ENCODE measurements at places on chromosomes 12 and 14. TPM values are rescaled to one million over a fixed set of nuclear protein-coding genes. Genes with fewer than 3 reads are reported as not detected.

GRCh38 chr12:82756303-82756702 lies 69.6 kb downstream of the TMTC2 start:
- no peak for DNase-seq
- no peak overlapping the region for H3K27ac ChIP-seq
- no peaks in the 10 kb centered on the region for H3K36me3 ChIP-seq
- no peaks in the 10 kb centered on the region for H3K4me1 ChIP-seq
- H3K27me3 ChIP-seq: no peaks in the 10 kb centered on the region

DNA sequence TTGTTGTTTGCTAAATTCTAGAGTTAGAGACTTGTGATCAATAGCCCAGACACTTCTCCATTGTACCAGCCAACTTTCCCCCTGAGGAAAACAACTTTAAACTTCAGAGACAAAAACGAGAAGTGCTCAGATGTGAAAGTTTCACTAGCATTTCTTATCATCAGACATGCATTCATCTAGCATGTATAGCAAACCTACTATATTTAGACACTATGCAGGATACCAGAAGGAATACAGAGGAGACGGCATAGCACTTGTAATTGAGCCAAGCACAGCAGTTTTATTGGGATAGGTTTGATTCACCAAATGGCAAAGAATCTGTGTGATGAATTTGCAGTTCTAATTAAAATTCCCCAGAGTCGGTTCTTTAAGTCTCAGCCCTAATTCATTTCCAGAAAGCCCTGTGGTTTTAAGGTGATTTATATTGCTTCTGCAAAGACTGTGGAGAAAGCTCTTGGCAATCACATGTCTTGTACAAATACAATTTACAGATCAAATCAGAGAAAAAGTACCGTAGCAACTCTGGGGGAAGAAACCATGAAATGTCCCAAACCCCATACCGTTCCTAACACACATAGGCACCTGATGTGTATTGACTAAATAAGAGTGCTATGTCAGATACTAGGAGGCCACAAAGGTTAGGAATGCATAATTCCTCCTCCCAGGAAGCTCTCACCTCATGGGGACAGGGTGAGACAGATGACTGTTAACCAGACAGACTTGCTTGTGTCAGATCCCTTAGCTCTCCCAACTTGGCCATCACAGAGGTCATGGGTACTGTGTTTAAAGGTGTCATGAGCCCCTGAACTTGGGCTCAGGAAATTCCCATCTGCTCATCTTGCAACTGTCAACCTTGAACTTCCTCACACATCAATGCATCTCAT lies 69.6 kb upstream of the KRAS start:
- H3K4me3 ChIP-seq: peak overlapping the region; percentile 24
- peaks cover 52% of the 10 kb centered on the region for H3K4me1 ChIP-seq
- no peak for DNase-seq
- no peaks in the 10 kb centered on the region for H3K36me3 ChIP-seq
- H3K27ac ChIP-seq: peak overlapping the region; percentile 50

- peaks cover 17% of the 10 kb centered on the region for H3K4me1 ChIP-seq
- peaks cover 24% of the 10 kb centered on the region for H3K27me3 ChIP-seq
- DNase-seq: no peak
- H3K4me3 ChIP-seq: no peak overlapping the region
- H3K36me3 ChIP-seq: no peaks in the 10 kb centered on the region
These were observed 77.4 kb downstream of the BBS10 start for GRCh38 chr12:76270657-76271358.

- no peak overlapping the region for H3K4me3 ChIP-seq
- H3K36me3 ChIP-seq: no peaks in the 10 kb centered on the region
- no peaks in the 10 kb centered on the region for H3K4me1 ChIP-seq
- no peak overlapping the region for H3K27ac ChIP-seq
These were observed 158.6 kb downstream of the PAX9 start for GRCh38 chr14:36820111-36820709.

GRCh38 chr12:46214668-46215436 lies 54.0 kb downstream of the SLC38A1 start:
- no peaks in the 10 kb centered on the region for H3K27me3 ChIP-seq
- H3K4me3 ChIP-seq: peak overlapping the region; percentile 72
- peaks cover 87% of the 10 kb centered on the region for H3K36me3 ChIP-seq
- peaks cover 95% of the 10 kb centered on the region for H3K4me1 ChIP-seq

- peaks cover 15% of the 10 kb centered on the region for H3K4me1 ChIP-seq
- H3K27me3 ChIP-seq: no peaks in the 10 kb centered on the region
- no peak for DNase-seq
- H3K4me3 ChIP-seq: no peak overlapping the region
- no peaks in the 10 kb centered on the region for H3K36me3 ChIP-seq
These were observed 185.0 kb downstream of the DPF3 start for GRCh38 chr14:72708708-72709475.

DNA sequence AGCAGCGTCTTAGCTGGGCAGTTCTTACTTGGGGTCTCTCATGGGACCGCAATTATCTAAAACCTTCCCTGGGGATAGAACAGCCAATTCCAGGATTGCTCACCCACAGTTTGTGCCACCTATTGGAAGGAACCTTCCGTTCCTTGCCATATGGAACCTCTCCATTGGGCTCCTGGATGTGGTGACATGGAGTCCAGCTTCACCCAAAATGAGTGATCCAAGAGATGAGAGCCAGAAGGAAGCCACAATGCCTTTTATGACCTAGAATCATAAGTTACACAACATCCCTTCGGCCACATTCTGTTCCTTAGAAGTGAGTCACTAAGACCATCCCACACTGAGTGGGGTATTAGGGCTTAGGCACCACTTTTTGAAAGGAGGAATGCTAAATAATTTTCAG lies 164.4 kb downstream of the FBXL14 start:
- no peaks in the 10 kb centered on the region for H3K4me1 ChIP-seq
- H3K36me3 ChIP-seq: no peaks in the 10 kb centered on the region
- DNase-seq: no peak
- H3K27ac ChIP-seq: no peak overlapping the region

- H3K4me1 ChIP-seq: peaks cover 31% of the 10 kb centered on the region
- no peak overlapping the region for H3K4me3 ChIP-seq
- H3K27ac ChIP-seq: peak overlapping the region; percentile 47
These were observed 25.2 kb downstream of the ARHGAP5 start for GRCh38 chr14:32102152-32102787.

GRCh38 chr12:59646636-59647035 lies 50.8 kb downstream of the SLC16A7 start:
- H3K36me3 ChIP-seq: peaks cover 68% of the 10 kb centered on the region
- DNase-seq: no peak
- no peaks in the 10 kb centered on the region for H3K27me3 ChIP-seq
- H3K4me1 ChIP-seq: peaks cover 31% of the 10 kb centered on the region
- H3K4me3 ChIP-seq: no peak overlapping the region

DNA sequence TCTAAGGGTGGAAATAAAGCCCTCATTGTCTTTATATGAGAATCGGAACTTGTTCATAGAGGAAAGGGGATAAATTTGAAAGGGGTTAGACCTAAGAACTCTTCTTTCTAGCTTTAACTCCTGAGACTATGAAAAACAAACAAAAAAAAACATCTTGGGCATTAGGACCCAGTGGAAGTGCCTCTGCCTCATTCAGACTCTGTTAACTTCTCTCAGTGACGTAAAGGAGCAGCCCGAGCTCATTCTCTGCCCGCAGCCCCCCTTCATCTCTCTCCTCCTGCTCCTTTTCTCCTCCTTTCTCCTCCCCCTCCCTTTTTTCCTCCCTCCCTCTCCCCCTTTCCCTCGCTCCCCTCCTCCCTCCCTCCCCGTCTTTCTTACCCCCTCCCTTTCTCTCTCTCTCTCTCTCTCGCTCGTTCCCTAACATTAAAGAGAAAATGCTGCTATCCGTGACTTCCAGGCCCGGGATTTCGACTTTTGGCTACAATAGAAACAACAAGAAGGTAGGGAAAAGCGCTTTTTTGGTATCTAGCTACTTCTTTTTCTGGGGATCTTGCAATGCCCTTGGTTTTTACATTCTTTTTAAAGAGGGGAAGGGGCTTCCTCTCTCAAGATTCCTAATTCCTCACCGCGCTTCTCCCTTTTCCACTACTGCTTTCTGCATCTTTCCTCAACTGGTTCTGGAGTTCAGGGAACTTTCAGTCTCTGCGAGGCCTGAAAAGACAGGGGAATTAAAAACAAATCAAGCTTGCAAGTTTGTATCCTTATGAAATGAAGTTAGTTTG lies at the start of gene RBMS2:
RBMS2 (plus strand) TSS at position 231 of the 782 bp plus-strand sequence; CDS start at position 435, 204 bp downstream.
- no peaks in the 10 kb centered on the region for H3K36me3 ChIP-seq
- peak within 1 kb of the TSS; percentile 80 for H3K27ac ChIP-seq
- no peaks in the 10 kb centered on the region for H3K27me3 ChIP-seq

DNA sequence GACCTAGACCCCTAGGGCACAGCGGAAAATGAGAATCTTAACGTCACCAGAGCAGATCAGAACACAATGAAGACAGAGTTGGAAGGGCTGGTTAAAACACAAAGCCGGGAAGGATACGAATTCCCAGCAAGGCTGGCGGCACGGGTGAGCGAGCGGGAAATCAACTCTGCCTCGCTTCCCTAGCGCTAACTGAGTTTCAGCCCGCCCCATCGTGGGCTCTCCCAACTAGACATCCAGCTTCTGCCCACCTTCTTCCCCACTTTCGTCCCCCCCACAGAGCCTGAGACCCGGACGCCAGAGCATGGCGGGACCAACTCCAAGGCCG lies 377 bp downstream of the CCNT1 start:
- H3K27ac ChIP-seq: peak overlapping the region; percentile 99
- DNase-seq: no peak
- H3K4me3 ChIP-seq: peak overlapping the region; percentile 97
- no peaks in the 10 kb centered on the region for H3K27me3 ChIP-seq
- peaks cover 55% of the 10 kb centered on the region for H3K36me3 ChIP-seq

GRCh38 chr12:52870361-52871290 lies 21.8 kb upstream of the KRT78 start:
- H3K27me3 ChIP-seq: no peaks in the 10 kb centered on the region
- peaks cover 25% of the 10 kb centered on the region for H3K4me1 ChIP-seq
- no peak overlapping the region for H3K27ac ChIP-seq
- no peak overlapping the region for H3K4me3 ChIP-seq

DNA sequence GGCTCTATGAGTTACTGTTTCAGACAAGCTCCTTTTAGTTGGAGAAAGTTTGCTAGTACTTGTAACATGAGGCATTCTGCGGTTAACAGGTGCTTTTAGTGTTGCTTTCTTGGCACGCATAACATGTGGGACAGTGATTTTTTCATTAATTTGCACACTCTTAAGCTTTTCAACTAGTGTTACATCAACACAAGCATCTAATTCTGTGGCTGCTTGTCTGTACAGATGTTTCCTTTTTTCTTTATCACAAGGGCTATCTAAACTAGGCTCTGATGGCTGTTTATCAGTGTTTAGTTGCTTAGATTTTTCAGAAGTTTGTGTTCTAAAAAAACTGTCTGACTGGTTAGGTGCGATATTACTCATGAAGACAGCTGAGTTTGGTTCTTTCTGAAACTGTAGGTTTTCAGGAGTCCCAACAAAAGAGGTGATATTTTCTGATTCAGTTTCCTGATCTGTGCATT lies 120.1 kb downstream of the RALGAPA1 start:
- DNase-seq: no peak
- peaks cover 2% of the 10 kb centered on the region for H3K36me3 ChIP-seq
- no peaks in the 10 kb centered on the region for H3K27me3 ChIP-seq

GRCh38 chr14:22882529-22883172 lies 371 bp upstream of the REM2 start:
- no peak for DNase-seq
- no peaks in the 10 kb centered on the region for H3K36me3 ChIP-seq
- H3K4me1 ChIP-seq: peaks cover 34% of the 10 kb centered on the region

DNA sequence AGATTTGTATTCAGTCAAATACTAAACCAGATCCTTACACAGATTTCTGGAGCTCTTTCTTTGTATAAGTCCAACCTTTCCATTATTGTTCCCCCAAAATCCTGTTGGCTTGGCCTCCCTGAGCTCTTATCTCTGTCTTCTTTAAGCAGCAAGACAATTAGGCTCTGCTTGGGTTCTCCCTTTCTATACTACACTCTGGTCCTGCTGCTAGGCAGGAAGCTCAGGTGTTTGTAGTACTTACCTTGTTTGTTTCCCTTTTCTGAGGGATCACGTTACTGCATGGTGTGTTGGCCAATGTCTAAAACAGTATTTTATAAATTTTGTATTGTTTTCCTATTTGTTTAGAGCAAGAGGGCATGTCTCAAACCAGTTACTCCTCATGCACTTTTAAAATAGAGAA lies 192.9 kb downstream of the PRKD1 start:
- no peaks in the 10 kb centered on the region for H3K27me3 ChIP-seq
- H3K4me1 ChIP-seq: no peaks in the 10 kb centered on the region
- no peaks in the 10 kb centered on the region for H3K36me3 ChIP-seq
- no peak overlapping the region for H3K4me3 ChIP-seq
- no peak for DNase-seq

DNA sequence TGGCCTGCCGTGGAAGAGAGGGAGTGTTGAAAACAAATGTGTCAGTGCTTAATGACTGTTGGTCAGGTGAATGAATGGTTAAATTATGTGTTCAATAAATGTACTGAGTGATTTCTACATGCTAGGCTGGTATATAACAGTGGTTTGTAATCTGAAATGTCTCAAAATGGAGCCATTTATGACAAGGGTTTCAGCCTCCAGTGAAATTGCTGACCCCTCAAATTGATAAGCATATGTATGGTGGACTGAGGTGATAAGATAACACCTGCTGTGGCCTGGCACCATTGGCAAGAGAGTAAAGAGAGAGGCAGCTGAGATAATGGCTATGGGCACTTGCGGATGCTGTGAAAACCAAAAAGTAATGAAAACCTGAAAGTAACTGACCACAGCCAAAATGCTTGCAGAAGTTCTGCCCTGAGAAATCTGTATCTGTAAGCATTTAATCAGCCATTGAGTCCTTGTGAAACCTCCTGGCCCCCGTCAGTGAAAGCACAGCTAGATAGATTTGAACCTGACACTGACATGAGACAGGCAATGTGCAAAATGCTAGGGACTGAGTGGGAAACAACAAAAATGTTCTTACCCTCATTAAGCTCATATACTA lies 1.4 kb upstream of the BCAT1 start:
- peaks cover 20% of the 10 kb centered on the region for H3K36me3 ChIP-seq
- DNase-seq: no peak
- peak overlapping the region; percentile 4 for H3K27ac ChIP-seq
- H3K4me3 ChIP-seq: no peak overlapping the region

DNA sequence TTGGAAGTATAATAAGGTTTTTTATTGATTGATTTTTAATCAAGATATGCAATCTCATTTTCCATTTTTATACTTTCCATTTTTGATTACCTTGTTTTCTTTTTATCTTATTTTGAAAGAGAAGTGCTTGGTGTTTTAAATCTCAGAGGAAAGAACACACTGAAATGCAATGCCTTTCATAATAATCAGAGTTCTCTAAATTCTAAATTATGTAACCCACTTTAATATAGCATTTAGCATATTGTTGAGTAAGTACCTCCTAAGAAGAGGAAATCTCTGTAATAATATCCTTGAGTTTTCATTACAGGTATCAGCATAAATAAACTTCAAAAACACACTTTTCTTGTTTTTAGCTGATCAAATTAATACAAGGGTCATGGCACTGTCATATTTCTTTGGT lies 96.9 kb downstream of the GTF2A1 start:
- peaks cover 3% of the 10 kb centered on the region for H3K4me1 ChIP-seq
- no peak overlapping the region for H3K4me3 ChIP-seq
- no peaks in the 10 kb centered on the region for H3K27me3 ChIP-seq
- DNase-seq: no peak
- no peak overlapping the region for H3K27ac ChIP-seq

GRCh38 chr14:102252834-102253801 lies 51.8 kb downstream of the MOK start:
- H3K4me3 ChIP-seq: no peak overlapping the region
- DNase-seq: no peak
- H3K36me3 ChIP-seq: no peaks in the 10 kb centered on the region
- H3K27me3 ChIP-seq: no peaks in the 10 kb centered on the region

KCNC2 gene
- not detected for total RNA-seq

COPS7A gene
- 41.6 TPM for total RNA-seq

DIO2 gene
- total RNA-seq: not detected

KRT75 gene
- not detected for total RNA-seq

TDRD9 gene
- total RNA-seq: 0.16 TPM

SYNDIG1L gene
- not detected for total RNA-seq

LRRIQ1 gene
- total RNA-seq: not detected

NDUFA12 gene
- total RNA-seq: 137 TPM
